Stimulated activated CD4-positive, alpha-beta T cell treated with anti-CD3 and anti-CD28 coated beads, TNF-alpha, amount 100 ng/mL, for 1 hour (primary cell): ENCODE measurements at places on chromosomes 2 and 18.

GRCh38 chr2:72859831-72860262, 27.4 kb upstream of the SPR start:
- DNase-seq: no peak

DNA sequence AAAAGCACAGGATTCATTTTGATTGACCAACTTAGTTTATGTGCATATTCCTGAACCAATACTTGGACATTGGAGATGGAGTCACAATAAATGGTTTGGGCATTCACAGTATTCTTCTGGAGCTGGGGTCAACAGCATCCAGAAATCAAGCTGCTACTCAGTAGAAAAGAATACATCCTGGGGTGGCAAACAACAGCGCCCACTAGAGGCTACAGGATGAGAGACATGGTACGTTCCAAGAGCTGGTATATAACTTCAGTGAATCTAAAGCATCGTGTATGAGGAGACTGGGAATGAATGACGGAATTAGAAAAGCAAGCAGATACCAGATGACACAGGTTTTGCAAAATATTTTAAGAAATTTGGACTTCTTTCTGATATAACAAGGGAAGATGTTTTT, 142.9 kb upstream of the FIGN start:
- no peak for DNase-seq

DNA sequence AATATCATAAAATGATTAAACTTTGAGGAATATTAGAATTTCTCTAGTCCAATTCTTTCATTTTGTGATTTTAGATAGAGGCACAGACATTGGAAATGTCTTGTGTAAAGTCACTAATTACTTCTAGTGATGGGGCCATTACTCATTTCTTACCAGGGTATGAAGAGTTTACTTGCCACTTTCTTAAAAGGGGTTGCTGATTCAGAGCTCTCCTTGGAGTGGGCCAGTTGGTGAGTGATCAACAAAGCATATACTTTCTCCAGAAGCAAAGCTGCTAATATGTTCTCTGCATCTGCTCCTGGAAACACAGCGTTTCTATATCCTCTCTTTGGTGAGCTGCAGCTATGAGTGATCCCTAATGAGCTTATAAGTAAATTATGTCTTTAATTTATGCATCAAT, 408.9 kb upstream of the LRATD1 start:
- no peak for DNase-seq

GRCh38 chr18:2411381-2411960, 159.8 kb downstream of the METTL4 start:
- DNase-seq: no peak
